HFFc6 (cell line): ENCODE measurements at places on chromosomes 11 and 22. TPM values are rescaled to one million over a fixed set of nuclear protein-coding genes. Genes with fewer than 3 reads are reported as not detected.

The RFPL1 gene
- total RNA-seq: not detected in 3 replicates

- H3K36me3 ChIP-seq: peaks cover 20% of the 10 kb centered on the region
- peaks cover 11% of the 10 kb centered on the region for H3K4me1 ChIP-seq
- H3K27me3 ChIP-seq: no peaks in the 10 kb centered on the region; the same call in 1 of the 2 replicates
- no peak overlapping the region for H3K4me3 ChIP-seq
- H3K27ac ChIP-seq: no peak overlapping the region
These were observed 16.1 kb downstream of the NCAPD3 start for GRCh38 chr11:134207538-134208239.

GRCh38 chr11:90243534-90243933 lies 20.7 kb upstream of the CHORDC1 start:
- no peak for DNase-seq
- peak overlapping the region; percentile 18; the same call in 1 of the 2 replicates for H3K4me3 ChIP-seq
- H3K4me1 ChIP-seq: no peaks in the 10 kb centered on the region
- H3K27me3 ChIP-seq: peaks cover 4% of the 10 kb centered on the region
- no peak overlapping the region for H3K27ac ChIP-seq

GRCh38 chr22:42459287-42460063 lies 27.3 kb upstream of the NFAM1 start:
- no peaks in the 10 kb centered on the region for H3K36me3 ChIP-seq
- no peak overlapping the region for H3K27ac ChIP-seq
- H3K4me3 ChIP-seq: no peak overlapping the region
- peaks cover 56% of the 10 kb centered on the region for H3K27me3 ChIP-seq
- peaks cover 8% of the 10 kb centered on the region; the same call in 1 of the 2 replicates for H3K4me1 ChIP-seq
- DNase-seq: no peak

The NPTXR gene
- total RNA-seq: 1.6 to 5.5 TPM (median 4.9 TPM) in 3 replicates

The CLMP gene
- total RNA-seq: 127 to 193 TPM (median 163 TPM) in 3 replicates

DNA sequence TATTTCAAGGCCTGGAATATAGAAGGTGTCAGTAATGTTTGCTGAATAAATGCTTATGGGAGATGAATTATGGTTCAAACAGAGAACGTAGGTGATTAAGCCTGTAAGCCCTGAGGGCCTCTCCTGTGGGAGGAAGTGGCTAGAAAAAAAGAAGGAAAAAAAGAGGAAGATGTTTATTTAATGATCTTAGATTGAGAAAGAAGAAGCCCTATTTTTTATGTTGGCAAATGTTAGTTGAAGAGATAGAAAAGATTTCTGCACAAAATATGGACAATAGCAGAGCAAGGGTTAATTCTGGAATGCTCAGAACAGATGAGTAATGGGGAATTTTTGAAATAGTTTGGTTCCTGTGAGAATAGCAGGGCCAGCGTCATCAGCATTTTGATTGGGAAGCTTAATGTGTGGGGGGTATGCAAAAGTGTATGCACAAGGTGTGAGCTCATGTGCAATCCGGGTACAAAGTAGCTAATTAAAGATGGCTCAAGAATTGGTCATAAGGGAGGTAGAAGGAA lies 95.7 kb downstream of the TEAD1 start:
- H3K27me3 ChIP-seq: no peaks in the 10 kb centered on the region; the same call in 1 of the 2 replicates
- H3K36me3 ChIP-seq: peaks cover 34% of the 10 kb centered on the region
- H3K4me3 ChIP-seq: no peak overlapping the region
- DNase-seq: peak; percentile 77
- no peak overlapping the region for H3K27ac ChIP-seq
- no peaks in the 10 kb centered on the region; the same call in 1 of the 2 replicates for H3K4me1 ChIP-seq

DNA sequence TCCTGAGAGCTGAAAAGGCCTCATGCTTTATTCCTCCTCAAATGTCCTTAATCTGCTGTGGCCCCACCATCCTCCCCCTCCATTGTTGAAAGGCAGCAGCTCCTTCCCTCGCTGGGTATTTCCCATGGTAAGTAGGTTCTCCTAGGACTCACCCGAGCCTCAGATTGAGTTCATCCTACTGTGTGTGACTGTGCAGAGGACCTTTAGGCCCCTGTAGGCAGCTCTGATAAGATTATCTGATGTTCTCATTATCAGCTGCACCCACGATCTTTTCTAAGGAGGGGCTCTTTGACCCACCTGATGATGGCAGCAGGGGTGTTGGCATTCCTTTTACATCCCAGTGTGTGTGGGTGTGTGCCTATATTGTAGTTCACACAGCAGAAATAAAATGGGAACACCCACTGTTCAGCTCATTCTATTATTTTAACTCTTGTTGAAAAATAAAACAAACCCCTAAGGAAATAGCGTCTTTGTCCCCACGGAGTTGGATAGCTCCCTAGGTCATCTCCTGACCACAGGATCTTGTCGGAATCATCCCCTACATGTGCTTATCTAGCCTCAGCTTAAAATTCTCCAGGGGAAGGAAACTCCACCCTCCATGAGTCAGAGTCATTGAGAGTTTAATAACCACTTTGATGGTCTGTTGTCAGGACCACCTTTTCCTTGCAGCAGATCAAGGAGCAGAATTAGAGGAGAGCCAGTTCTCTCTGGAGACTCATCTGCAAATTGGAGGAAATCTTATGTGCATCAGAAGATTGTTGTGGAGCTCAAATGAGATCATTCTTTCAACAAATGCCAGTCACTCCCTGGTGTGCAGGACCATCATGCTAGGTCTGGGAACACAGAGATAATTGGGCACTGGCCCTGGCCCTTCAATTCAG lies 19.3 kb downstream of the ENDOD1 start:
- peaks cover 6% of the 10 kb centered on the region for H3K36me3 ChIP-seq
- H3K27ac ChIP-seq: no peak overlapping the region
- no peak for DNase-seq

DNA sequence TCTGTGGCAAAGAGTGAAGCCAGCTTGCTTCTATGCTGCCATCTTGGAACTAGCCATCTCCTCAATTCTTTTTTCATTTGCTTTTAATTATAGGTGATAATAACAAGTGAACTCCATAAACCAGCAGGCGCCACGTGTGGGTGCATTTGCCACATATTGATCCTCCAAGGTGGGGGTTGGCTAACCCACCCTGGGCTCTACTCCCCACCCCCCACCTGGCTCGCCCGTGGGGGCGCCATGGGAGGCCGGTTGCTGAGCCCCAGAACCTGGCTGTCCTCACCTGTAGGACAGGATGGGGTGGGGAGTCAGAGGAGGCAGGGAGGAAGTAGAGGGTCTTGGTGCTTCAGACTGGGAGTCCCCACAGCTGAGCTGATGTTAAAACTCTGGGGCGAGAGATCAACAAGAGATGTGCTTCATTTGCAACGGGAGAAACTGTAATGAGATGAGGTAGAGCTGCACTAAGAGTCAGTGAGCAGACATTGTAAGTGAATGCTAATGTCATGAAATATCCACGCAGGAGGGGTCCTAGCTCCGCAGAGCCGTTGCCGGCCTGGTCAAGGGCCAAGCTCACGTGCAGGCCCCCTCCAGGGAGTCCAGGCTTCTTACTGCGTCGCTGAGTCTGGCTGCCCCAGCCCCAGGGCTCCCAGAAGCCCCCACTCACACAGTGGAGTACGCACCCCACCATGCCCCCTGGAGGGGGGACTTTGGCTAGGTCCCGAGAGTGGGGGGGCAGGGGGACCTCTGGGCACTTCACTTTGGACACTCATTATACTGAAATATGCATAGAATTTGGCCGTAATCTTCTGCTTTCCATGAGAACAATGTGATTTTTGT lies 59.4 kb downstream of the BRD1 start:
- peaks cover 8% of the 10 kb centered on the region for H3K27me3 ChIP-seq
- H3K4me3 ChIP-seq: no peak overlapping the region
- 0 out of 2 replicates have a peak, but pooled peaks cover 6% of the 10 kb centered on the region for H3K36me3 ChIP-seq
- H3K27ac ChIP-seq: no peak overlapping the region
- no peak for DNase-seq

GRCh38 chr11:119741369-119742262 lies 12.6 kb upstream of the NECTIN1 start:
- H3K36me3 ChIP-seq: no peaks in the 10 kb centered on the region
- DNase-seq: no peak
- H3K4me1 ChIP-seq: no peaks in the 10 kb centered on the region
- H3K4me3 ChIP-seq: no peak overlapping the region
- H3K27ac ChIP-seq: no peak overlapping the region

DNA sequence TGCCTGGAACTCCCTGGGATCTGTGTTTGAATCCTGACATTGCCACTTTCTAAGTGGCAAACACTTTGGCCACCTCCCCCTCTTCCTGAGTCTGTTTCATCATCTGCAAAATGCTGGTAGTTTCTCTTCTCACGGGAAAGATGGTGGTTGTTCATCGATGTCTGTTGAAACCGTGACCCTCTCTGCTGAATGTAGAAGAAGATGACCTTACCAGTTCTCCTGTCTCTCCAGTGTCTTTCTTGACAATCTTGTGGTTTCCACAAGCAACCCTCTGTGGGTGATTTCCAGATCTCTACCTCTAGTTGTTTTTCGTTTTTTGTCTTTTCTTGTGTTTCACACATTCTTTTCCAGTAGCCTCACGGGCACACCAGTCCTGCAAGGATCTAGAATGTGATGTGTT lies 27.5 kb downstream of the ZBTB16 start:
- no peak overlapping the region for H3K27ac ChIP-seq
- no peaks in the 10 kb centered on the region for H3K4me1 ChIP-seq
- no peak for DNase-seq
- no peak overlapping the region for H3K4me3 ChIP-seq
- no peaks in the 10 kb centered on the region for H3K36me3 ChIP-seq
- H3K27me3 ChIP-seq: peaks cover 22% of the 10 kb centered on the region
